ENCODE measurements at places on chromosomes 3 and 15.

DNA sequence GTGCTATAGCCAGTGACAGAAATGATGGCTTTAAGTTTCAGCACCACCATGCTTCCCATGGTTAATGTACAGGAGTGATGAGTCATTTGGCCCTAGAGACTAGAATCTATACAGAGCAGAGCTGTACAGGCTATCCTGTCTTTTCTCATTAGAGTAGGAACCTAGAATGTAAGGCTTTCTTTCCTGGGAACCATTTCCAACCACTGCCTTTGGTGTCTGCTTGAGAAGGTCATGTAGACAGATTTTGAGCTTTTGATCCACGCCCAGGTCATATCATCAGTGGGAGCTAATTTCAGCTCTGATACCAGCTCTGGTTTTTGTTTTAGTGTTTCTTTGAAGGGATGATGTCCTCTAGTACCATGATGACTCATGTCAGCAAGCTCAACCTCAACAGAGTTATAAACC is 543.1 kb downstream of the NTRK3 start:
- DNase-seq = no peak

- DNase-seq = no peak
Measured at GRCh38 chr15:57655809-57656208, 50.7 kb upstream of the POLR2M start.

DNA sequence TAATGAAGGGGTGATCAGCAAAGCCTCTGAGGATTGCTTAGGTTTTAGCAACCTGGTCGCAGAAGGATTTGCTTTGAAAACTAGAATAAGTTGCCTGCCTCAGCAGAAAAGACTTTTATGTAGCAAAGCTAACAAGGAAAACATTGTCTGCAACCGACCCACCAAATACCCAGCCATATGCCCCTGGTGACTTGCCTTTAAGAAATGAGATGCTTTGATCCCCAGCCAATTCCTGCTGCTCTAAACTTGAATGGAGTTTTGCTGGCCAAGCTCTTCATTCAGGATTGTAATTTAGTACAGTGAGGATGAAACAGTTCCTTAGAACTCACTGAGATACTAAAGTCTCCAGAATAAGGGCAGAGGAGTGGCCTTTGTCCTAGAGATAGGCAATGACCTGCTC is 139.8 kb upstream of the PROK2 start:
- no peak for DNase-seq

- no peak for DNase-seq
Measured at GRCh38 chr3:185151964-185152409, 873 bp downstream of the C3orf70 start.

GRCh38 chr3:59872128-59872527 is 822.3 kb upstream of the CFAP20DC start:
- no peak for DNase-seq

DNA sequence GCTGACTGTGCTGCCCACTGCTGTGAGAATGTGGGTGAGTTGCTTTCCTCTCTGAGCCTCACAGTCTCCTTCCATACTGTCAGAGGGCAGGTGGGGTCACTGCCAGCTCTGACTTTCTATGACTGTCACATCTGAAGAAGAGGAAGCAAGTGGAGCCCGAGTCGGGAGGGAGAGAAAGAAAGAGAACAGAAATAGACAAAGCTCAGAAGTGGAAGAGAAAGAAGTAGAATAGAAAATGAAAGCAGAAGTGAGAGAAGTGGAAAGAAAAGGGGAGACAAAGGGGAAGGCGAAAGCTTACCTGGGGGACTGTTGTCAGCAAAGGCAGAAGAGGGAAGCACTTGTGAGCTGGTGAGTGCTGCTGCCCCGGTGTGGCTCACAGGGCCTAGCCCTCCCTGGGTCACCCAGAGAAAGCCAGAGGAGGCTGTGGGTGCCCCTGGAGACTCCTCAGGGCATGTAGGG is 57.9 kb downstream of the EPHB1 start:
- DNase-seq = no peak

GRCh38 chr3:52923963-52924362 is 26.6 kb upstream of the STIMATE start:
- no peak for DNase-seq

DNA sequence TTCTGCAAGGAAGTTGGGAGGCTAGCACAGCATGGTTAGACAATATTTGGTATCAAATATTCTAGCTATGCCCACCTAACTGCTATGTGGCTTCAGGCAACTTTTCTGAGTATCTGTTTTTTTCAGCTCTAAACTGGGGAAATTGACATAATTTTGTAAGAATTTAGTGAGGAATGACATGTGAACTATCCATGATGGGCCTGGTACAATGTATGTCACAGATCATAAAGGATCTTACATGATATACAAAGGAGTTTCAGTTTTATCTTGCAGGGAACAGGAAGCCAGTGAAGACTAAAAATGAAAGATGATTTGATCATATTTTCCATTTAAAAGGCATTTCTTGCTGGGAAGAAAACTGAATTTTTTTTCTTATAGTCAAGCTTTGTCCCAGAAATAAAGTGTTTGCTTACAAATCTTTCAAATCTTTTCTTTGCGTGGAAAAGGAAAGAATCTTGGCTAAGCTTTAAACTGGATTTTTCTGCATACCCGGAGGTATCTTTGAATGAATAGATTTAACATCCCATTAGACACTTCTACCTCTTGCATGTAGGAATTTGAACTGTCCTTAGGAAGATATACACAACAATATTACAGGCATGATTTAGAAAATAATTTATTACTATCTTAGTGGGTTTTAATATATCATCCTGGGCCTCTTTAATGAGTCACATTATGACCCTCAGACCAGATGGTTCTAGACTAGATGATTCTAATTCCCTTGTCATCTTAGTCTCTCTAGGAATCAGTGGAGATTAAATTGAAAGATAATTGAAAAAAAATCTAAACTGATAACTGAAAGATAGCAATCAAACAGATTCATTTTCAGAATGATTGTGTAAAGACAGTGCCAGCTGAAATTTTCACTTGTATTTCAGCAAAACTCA is 436.0 kb upstream of the THBS1 start:
- DNase-seq = no peak

DNA sequence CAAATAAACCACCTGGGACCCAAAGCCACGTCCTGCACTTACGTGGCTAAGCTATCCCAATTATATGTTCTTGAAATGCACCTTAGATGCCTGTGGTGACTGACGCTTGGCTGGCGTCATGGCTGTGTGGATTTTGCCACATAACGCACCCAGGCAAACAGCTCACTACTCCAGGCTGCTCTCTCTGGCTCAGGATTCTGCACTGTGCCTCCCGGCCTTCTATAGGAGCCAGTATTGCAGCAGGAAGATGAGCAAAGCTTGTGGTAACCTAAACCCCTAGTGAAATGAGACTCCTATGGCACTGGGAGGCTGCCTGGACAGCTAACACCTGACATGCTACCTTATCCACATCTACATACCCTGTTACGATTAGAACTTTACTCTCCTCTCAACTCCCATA is 179.3 kb downstream of the THRB start:
- DNase-seq = no peak

DNA sequence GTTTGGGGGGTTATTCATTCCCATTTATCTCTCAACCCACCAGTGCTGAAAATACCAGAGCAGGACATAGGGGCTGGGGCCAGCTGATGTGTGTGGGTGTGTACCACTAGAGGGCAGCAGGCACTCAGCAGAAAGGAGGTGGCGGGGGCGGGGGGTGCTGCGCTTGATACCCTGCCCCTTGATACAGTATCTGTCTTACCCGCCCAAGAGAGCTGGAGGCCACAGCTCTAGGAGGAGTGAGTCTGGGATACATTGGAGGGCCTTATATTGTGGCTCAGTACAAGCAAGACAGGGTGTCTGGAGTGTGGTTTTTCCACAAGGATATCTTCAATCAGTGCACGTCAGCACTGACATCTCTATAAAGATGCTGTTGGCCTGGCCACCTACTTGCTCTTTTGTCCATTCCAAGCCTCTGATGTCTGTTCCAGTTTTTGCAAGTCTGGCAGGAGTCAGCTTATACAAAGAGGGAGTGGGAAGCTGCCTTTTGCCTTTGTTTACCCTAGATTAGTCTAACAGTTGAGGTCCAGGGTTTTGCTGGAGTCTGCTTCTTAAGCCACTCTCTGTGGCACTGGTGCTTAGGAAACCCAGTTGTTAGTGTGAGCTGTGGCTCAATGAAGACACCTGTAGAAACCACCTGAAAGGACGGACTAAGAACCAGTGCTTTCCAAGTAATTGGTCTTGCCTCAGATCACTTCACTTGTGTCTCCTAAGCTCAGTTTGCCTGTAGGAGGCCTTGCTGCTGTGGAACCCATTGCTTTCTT is 1.5 kb upstream of the RBM15B start:
- peak; percentile 39 for DNase-seq

- DNase-seq = no peak
Measured at GRCh38 chr3:16738451-16738850, 133.2 kb upstream of the DAZL start.

DNA sequence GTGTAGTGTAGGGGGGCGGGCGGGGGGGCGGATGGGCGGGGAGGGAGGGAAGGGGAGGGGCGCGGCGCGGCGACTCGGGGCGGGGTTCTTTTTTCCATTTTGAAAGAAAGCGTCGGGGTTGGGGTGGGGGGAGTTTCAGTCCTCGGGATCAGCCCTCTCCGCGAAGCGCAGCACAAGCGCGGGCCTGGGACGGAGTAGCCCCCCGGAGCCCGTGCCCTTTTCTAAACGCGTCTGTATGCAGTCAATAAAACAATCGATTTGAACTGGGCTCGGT is 6.1 kb downstream of the ISLR2 start:
- DNase-seq = peak; percentile 70

DNA sequence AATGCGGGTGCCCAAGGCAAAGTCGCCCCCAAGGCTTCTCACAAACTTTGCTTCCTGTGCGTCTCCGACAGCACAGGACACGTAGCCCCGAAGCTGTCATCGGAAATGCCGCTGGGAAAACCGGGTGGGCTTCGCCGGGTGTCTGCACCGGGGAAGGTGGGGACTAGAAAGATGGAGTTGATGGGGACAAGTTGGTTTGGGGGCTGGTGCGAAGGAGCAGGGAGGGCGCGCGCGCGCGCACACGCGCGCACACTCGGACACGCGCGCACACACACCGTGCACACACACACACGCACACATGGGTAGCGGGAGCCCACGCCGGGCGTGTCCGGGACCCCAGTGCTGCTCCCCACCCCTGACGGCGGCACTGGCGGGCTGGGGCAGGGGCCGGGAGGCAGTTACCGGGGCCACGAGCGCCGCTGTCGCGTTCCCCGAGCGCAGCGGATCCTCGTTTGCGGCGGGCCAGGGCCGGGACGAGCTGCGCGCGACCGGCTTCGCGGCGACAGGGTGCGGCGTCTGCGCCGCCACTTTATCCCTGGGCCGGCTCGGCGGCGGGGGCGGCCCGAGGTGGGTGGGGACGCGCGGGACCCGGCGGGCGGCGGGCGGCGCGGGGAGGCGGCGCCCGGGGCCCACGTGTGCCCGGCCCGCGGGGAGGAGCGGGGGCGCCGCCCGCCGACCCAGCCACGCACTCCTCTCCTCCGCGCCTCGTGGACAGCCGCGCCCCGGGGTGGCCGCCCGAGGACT is 539 bp upstream of the MGLL start:
- peak; percentile 83 for DNase-seq

DNA sequence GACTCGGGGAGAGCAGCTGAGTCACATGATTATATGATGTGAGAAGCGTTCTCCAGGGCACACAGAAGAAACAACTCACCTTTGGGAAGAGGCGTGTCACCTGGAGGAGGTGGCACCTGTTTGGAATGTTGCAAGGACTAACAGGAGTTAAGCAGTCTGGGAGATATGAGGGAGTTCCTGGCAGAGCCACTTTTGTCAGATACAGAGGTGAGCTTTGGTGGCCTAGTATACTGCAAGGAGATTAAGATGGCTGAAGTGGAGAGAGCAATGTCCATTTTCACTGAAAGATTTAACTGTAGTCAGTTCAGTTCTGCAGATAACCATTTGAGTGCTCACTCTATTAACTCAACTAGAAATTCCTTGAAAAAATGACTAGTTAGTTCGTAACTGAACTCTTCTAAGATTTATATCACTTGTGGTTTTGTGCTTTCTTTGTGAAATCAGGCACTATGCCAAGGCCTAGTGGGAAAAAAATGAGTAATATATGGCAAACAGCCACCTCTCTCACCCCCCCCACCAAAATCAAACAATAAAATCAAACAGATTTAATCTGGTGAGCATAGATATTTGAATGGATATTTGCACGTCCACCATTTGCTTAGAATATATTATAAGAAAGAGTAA is 61.3 kb downstream of the CRYBG3 start:
- DNase-seq = no peak

DNA sequence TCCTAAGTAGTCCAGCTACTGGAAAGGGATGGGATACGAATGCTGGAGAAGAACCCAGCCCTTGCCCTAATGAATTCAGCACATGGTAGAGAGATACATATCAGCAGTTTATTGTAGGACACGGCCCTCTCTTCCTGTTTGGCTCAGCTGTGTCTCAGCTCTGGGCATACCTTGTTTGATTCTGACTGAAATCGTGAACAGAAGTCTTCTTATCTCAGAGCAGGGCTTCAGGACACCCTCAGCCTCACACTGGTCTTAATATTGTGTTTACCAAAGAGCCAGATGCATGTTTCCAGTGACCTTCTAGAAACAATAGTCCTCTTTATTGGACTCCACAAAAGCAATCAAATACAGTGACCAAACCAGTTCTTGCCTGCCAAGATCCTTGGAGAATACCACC is 54.7 kb downstream of the FAM174B start:
- no peak for DNase-seq

GRCh38 chr3:73592154-73593144 is 32.3 kb downstream of the PDZRN3 start:
- DNase-seq = peak; percentile 23

DNA sequence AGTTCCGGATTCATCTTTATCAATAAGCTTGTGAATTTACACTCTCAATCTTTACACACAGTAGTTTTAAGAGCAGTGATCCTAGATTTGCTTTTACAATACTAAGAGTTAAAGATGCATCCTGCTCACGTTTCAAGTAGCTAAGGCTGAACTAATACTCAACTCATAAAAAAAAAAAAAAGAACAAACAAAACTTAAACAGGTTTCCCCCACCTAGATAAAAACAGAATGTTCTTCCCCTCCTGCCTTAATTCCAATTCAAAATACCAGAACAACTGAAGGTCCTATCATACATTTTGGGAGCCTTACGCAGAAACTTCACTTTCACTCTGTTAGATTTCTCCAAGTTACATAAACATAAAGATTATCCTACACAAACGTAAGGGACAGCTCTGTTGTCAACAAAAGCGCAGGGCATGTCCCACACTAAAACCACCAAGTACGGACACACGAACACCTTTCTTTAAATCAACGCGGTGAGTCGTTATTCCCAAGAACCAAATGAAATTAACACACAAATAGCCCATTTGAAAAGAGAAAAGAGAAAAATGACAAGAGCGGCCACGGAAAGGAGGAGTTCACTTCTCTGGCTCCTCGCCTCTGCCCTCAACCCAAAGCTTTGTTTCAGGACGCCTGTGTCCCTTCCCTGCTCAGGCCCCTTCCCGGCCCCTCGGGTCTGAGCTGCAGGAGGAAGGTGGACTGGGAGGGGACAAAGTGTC is 941 bp downstream of the CBLB start:
- no peak for DNase-seq

DNA sequence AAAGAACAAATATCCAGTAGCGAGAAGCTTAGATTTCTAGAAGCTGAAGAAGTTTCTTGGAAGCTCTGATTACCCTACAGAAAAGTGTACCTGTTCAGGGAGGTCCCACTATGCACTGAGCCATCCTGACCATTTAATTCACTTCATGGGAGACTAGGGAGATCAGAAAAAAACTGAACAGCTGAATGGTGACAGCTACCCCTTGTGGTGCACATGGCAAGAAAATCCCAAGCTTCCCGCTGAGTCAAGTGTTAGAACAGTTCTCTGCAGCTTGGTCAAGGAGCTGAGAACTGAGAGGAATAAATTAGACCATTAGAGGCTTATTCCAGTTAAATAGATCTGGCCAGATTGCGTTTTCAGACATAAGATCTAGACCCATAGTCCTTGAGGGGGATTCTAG is 197.2 kb upstream of the VEPH1 start:
- no peak for DNase-seq

- DNase-seq = no peak
Measured at GRCh38 chr3:58034738-58035523, 26.7 kb downstream of the FLNB start.
